CD4-positive, alpha-beta T cell treated with Interleukin-17A for 4 hours (primary cell): ENCODE measurements at places on chromosomes 5 and 9.

- DNase-seq, result no peak
Measured at GRCh38 chr5:54868511-54869483, 116.6 kb downstream of the ESM1 start.

DNA sequence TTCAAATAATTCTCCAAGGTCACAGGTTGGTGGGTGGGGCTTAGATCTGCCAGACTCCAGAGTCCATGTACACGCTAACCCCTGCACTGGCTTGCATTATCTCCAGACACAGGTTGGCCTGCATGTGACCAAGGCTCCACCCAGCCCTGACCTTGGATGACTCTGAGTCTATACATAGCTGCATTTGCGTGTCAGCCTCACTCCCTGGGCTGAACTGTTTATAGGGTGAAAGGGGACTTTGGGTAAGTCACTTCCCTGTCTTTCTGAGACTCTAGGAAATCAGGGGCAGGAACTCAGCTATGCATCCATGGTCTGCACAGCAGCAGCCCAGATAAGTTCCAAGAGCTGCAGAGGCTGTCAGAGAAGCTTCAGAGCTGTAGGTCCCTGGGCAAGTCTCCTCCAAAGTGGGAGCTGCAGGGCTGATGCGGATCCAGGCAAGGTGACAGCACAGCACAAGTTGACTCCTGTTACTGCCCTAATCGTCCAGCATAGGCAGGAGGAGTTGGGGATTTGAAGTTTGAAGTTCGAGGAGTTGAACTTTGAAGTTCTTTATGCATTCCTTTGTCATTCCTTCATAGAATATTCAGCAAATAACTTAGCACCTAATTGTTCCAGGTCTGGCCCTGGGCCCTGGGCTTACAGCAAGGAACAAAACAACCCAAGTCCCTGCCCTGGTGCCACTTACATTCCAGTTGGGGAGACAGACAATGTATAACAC is 53.4 kb downstream of the SLC22A5 start:
- peak; percentile 34 for DNase-seq

- DNase-seq, result no peak
Measured at GRCh38 chr9:89329917-89330316, 11.6 kb downstream of the SECISBP2 start.

GRCh38 chr5:75611311-75612225 is at the start of gene ANKDD1B:
Gene ANKDD1B, plus strand, starts transcription at chr5:75611453. Its CDS starts 182 bp downstream, at chr5:75611635.
- no peak for DNase-seq

GRCh38 chr9:73116031-73116430 is 35.6 kb upstream of the ANXA1 start:
- DNase-seq, result no peak

DNA sequence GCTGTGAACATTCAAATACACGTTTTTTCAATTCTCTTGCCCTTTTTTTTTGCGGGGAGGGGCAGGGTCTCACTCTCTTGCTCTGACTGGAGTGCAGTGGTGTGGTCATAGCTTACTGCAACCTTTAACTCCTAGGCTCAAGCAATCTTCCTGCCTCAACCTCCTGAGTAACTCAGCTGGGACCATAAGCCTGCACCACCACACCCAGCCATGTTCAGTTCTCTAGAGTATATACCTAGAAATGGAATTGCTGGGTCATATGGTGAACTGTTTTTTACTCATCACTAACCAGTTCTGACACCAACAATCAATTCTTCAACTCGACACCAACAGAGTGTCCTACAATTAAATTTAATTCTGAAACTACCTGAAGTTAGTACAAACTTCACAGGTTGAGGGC is 85.5 kb upstream of the ZNF169 start:
- DNase-seq, result no peak

- no peak for DNase-seq
Measured at GRCh38 chr9:129778469-129778868, 24.5 kb upstream of the TOR1B start.

DNA sequence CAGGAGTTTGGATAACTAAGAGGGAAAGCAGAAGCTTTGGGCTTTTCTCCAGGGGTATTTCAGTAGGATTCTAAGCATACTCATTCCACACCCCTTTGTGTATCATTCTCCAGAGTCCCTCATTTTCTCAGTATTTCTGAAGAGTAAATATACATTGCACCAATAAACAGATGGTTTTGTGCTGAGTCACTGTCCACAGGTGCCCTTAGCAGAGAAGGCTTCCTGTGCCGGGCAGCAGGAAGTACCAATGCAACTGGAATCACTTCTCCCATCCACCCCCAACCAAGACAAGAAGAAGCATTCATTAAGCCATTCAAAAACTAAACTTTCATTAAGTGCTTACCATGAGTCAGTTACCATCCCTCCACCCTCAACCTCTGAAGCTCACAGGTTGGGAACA is 3.6 kb upstream of the CCNJL start:
- no peak for DNase-seq

DNA sequence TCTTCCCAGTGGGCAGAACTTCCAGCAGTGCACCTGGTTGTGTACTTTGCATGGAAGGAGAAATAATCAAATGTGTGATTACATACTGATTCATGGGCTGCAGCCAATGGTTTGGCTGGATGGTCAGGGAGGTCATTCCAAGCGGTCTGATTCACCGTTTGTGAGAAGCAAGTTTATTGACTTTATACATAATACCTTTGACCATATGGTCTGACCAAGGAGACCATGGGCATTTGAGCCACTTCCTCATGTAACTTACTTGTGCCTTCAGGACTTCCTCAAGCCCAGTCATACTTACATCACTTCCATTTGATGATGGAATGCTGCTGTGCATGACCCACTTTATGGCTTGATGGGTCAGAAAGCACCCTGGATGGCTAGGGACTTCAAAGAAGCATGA is 41.1 kb downstream of the DAP start:
- no peak for DNase-seq

GRCh38 chr9:99294850-99295461 is 72.9 kb downstream of the SEC61B start:
- DNase-seq, result no peak

DNA sequence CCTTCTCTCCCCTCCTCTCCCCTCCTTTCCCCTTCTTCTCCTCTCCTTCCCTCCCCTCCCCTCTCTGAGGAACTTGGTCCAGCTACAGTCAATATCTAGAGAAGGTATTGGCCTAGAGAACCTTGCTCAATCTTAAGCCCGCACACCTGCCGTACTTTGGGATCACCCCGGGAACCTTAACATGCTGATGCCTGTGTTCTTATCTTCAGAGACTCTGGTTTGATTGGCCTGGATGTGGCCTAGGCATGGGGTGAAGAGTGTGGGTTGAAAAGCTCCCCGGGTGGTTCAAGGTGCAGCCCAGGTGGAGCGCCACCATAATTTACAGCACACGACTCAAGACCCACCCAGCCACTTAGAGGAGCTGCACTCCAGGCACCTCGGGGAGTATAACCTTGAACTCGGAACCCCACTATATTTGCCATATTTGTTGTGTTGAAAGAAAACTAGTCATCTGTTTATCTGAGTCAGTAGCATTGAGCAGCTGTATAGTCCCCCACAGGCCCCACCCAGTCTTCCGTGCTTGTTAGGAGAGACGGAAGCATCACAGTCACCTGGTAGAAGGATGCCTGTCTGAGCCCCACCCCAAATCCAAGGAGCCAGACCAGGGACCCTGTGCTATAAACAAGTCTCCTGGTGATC is 14.4 kb upstream of the PHF19 start:
- peak; percentile 90 for DNase-seq

DNA sequence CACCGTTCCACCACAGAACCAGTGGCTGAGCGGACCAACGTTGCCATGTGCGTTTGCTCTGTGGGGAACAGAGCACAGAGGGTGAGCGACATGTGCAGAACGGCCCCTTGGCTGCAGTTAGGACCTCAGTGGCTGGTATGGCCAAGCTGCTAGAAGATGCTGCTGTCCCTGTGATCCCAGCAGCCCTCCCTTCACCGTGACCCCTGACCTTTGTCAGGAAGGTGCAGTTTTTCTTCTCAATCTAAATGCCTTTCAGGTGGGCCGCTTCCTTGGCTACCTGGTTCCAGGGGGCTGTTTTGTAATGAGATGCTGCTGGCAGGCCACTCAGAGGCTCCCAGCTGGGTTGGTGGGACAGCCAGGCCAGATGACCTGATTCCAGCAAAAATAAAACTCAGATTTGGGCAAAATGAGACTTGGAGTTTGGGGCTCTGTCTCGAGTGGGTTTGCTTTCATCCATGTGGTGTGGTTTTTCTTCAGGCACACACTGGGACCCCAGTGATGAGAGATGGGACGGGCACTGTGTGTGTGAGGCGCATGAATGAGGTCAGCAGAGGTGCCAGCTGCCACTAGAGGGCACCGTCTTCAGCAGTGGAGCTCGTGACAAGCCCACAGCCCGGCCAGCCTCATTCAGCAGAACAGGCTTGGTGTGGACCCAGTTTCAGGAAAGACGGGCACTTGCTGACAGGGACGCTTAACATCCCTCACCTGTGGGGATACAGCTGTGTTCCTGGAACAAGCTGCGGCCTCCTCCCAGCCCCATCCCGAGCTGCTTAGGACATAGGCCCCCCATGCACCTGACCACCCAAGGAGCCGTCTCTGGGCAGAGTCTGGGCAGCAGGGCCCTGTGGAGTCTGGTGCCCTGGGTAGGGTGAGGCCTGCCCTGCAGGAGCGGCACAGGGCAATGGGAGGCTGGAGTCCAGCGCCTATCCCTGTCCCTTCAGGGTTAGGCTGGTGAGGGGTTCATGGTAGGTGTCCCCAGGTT is 4.1 kb downstream of the MRPS2 start:
- peak; percentile 69 for DNase-seq

- DNase-seq, result no peak
Measured at GRCh38 chr9:108209132-108209685, 646.6 kb downstream of the ACTL7B start.

DNA sequence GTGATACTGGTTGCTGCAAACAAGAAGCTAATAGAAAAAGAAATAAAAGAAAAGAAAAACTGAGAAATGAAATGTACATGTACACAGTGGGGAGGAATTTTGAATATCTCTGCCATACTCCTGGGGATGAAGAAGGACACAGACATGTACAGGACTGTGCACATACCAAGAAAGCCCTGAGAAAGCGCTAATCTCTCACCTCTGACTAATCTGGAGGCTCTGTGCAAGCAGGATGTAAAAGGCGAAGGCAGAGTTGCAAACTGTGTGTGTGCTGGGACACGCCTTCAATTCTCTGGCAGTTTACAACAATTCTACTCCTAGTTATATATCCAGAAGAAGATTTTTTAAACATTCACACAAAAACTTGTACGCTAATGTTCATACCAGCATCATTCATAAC is 211.4 kb downstream of the KIAA0825 start:
- DNase-seq, result no peak

DNA sequence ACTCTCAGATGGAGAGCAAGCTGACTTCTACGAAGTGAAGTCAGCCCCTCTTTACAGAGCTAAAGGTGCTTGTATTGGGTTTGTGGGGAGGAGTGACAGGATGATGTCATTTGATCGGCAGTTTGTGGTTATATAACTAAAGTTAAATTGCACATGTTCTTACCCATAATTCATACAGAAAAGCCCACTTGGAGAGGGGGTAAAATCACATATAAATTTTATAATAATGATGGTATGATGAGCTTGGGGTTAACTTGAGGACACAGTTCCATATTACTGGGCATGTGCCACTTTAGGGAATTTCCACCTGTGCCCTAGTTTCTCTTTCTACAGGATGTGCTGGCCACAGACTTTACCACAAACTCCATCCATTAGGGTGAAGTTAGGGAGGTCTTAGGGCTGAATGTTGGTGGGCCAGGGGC is 1178.6 kb upstream of the CDH9 start:
- no peak for DNase-seq

DNA sequence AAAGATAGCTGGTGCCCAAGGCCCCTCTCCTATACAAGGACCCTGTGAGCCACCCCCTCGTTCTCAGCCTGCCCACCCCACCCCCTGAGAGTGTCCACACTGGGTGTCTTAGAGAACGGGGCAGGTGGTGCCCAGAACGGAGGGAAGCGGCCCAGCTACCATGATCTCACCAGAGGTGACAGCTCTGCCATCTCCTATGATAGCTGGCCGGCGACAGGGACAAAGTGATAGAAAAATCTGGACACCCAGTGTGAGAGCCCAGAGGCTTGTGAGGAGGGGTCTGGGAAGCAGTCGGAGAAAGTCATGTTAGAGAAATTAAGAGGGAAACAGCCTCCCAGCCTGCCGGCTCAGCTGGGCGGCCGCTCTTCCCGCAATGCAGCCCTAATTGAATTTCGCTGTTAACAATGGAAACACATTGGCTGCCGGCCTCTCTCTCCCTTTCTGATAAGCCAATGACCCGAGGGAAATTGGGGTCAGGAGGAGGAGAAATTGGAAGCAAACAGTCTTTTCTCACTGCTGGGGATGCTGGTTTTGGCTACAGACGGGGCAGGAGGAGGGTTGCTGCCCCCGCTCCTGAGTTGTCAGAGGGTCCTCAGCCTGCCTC is 32.3 kb downstream of the HK3 start:
- no peak for DNase-seq

GRCh38 chr5:88142636-88142885 is 126.1 kb downstream of the TMEM161B start:
- no peak for DNase-seq

- peak; percentile 51 for DNase-seq
Measured at GRCh38 chr9:35907711-35908503, 1.4 kb upstream of the SPAAR start.

GRCh38 chr5:14365831-14366430 is 215.7 kb upstream of the OTULINL start:
- no peak for DNase-seq

- no peak for DNase-seq
Measured at GRCh38 chr5:178637356-178638074, 10.7 kb upstream of the CLK4 start.

- no peak for DNase-seq
Measured at GRCh38 chr9:71662082-71662481, 106.2 kb downstream of the CEMIP2 start.

- DNase-seq, result no peak
Measured at GRCh38 chr5:175282611-175283225, 161.3 kb downstream of the DRD1 start.

DNA sequence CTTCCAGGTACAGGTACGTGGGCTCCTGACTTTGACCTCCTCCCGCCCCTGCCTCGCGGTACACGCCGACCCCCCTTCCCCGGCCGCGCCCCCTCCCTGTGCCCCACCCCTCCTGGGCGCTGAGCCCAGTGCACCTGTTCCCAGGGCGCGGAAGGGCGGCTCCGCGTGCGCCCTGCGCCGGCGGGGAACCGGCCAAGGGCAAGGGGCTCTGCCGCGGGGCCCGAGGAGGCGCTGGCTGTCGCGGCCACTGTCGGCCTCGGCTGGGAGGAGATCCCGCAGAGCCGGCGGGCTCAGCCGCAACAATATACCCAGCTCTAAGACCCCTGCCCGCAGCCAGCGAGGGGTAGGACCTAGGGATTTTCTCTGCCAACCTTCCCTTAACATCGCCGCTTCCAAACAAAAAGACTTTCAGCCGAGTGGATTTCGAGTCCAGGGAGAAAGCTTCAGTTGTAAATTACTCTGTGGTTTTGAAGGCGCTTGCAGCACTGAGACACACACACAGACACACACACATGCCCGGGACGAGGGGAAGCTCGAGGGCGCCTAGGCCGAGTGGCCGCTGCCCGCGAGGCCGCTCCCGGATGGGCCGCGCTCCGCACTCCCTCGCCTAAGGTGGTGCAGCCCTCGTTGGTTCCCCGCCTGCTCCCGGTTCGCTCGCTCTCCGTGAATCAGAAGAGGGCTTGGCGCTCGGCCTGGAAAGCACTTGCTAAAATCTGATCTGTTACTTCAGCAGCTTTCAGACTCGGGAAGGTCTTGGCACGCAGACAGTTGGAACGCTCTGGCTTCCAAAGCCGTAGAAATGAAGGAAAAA is 1.2 kb downstream of the FGF18 start:
- no peak for DNase-seq
